ENCODE measurements at places on chromosomes 6 and 20.
A peak's percentile ranks its signal among the peaks of the same experiment; 100 is the strongest.

GRCh38 chr20:13613917-13614316 is 24.8 kb downstream of the TASP1 start:
- DNase-seq: no peak

GRCh38 chr6:19210849-19211590 is 626.1 kb upstream of the ID4 start:
- DNase-seq: no peak

- DNase-seq: no peak
Measured at GRCh38 chr6:43741829-43742228, 28.2 kb upstream of the VEGFA start.

DNA sequence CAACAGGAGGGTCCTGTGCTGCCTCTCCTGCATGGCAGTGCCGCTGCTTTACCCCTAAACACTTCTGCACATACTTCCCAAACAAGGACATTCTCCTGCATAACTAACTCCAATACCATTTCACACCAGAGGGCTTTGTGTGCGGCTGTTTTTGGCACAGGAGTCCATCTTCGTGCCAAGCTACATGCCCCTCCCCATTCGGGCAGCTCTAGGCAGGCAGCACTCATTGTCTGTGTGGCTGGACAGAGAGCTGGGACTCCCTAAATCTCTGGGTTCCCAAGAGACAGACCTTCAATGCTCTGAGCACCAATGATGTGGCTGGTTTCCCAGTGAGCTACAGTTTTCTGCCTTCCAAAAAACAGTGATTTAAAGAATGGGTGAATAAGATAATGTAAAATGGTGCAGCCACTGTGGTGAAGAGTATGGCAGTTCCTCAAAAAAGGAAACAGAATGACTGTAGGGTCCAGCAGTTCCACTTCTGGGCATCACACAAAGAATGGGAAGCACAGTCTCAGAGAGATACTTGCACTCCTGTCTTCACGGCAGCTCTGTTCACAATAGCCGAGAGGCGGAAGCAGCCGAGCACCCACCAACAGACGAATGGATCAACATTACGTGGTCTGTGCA is 80.3 kb upstream of the DUSP22 start:
- no peak for DNase-seq

DNA sequence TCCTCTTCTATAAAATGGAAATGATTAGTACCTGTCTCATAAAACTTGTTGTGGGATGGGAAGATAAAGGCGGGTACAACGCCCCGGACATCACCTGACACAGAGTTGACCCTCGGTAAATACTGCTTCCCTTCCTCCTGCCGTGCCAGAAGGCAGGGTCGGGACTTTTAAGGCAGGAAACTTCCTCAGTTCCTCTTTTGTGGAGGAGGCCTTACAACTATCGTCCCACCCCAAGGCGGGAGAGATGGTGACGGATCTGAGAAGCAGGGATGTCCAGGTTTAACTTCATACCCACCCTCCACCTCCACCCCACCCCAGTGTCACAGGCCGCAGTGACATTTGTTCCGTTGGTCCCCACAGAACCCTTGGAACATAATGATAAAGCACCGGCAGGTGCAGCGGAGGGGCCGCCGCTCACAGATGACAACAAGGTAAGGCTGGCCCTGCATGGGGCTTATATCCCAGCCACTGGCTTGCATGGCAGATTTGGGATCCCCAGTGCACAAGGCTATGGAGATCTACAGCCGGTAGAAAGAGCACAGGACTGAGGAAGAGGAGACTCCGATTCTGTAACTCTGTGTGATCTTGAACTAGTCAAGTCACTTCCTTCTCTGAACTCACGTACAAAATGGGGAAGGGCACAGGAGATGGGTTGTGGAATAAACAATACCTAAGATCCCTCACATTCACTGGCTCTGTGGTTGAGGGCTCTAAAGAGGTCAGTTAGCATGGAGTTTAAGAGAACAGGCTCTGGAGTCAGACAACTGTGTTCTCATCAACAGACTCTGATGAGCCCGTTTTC is 764 bp downstream of the DNTTIP1 start:
- DNase-seq: no peak

DNA sequence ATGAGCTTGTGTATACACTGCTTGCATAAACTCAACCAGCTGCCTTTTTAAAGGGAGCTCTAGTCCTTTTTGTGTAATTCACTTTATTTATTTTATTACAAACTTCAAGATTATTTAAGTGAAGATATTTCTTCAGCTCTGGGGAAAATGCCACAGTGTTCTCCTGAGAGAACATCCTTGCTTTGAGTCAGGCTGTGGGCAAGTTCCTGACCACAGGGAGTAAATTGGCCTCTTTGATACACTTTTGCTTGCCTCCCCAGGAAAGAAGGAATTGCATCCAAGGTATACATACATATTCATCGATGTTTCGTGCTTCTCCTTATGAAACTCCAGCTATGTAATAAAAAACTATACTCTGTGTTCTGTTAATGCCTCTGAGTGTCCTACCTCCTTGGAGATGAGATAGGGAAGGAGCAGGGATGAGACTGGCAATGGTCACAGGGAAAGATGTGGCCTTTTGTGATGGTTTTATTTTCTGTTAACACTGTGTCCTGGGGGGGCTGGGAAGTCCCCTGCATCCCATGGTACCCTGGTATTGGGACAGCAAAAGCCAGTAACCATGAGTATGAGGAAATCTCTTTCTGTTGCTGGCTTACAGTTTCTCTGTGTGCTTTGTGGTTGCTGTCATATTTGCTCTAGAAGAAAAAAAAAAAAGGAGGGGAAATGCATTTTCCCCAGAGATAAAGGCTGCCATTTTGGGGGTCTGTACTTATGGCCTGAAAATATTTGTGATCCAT is 15.3 kb downstream of the TNFAIP3 start:
- DNase-seq: peak; percentile 52

- DNase-seq: no peak
Measured at GRCh38 chr6:151044465-151045441, 179.3 kb downstream of the MTHFD1L start.

GRCh38 chr6:14655201-14656061 is 537.9 kb downstream of the CD83 start:
- DNase-seq: no peak

DNA sequence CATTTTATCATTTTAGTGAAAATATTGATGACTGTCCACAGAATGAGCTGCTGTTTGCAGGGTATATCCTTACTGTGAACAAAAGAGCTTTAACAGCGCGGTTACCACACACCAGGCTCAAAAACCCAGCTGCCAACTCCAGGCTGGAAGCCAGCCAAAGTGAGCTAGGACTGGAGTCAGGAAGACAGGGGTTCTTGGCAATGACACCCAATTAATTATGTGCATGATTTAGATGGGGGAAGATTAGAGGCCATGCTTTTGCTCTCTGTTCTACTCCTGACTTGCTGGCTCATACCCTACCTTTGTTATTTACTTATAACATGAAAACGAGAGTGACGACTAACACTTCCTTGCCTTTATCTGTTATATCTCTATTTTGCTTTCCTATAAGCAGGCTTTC is 128.9 kb upstream of the SHLD1 start:
- no peak for DNase-seq
